ENCODE measurements at places on chromosomes 12 and 14.

DNA sequence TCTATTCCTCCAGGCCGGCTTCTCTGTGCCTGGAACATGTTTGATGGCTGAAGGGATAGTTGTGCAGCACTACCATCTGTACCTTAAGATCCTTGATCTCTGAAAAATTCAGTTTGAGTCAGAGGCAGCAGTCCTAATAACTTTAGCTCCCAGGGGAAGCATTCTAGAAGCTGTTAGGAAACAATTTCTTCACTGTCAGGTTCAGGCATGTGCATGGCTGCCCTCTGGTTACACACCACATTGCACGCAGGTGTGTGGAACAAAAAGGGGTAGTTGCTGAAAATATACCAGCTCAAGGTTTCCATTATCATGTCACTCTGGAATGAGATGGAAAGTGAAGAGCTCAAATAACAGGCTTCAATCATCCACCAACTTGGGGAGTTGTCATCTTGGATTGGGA, 80.1 kb downstream of the CHST11 start:
- no peak for DNase-seq

GRCh38 chr12:117845271-117845904, 123.4 kb downstream of the KSR2 start:
- no peak for DNase-seq

DNA sequence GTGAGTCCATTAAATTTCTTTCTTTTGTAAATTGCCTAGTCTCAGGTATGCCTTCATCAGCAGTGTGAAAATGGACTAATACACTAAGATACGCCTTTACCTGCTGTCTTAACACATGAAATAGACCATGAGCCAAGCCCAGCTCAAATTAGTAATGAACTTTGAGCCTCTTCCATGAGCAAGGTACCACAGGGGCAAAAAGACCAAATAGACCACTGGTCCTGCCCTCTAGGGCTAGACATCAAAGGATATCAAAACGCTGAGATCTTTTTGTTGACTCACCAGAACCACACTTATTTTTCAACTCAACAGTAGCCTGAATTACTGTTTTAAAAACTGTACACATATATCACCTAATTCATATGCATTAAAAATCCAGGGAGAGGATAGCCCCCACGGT, 137.5 kb upstream of the NOS1 start:
- DNase-seq, result no peak

- DNase-seq, result no peak
Observed at GRCh38 chr12:47852096-47852571, 32.4 kb upstream of the HDAC7 start.

DNA sequence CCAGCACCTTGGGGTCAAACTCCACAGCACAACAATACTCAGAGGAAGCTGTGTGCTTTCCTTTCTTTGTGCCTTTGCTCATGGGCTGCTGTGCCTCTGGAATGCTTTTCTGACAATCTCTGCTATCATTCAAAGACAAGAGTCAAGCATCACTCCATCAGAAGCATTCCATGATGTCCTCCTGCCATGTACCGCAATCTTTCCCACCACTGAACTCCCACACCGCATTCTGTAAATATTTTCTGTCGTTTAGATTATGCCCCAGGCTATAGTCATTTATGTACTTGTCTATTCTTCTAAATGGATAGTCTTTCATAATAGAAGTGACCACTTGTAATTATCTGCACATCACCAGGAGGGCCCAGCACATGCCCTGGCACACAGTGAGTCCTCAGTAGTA, 327.8 kb downstream of the PDZRN4 start:
- no peak for DNase-seq

DNA sequence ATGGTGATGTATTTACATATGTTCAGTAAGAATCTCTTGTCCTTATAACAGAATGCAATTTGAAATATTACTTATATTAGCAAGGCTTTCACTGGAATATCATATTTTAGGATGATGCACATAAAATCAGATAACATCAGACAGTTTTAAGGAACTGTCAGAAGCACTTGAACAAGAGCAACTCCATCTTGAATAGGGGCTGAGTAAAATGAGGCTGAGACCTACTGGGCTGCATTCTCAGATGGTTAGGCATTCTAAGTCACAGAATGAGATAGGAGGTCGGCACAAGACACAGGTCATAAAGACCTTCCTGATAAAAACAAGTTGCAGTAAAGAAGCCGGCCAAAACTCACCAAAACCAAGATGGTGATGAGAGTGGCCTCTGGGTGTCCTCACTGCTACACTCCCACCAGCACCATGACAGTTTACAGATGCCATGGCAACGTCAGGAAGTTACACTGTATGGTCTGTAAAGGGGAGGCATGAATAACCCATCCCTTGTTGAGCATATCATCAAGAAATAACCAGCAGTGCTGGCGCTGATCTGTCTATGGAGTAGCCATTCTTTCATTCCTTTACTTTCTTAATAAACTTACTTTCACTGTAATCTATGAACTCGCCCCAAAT, 27.6 kb upstream of the ETV6 start:
- DNase-seq, result no peak

DNA sequence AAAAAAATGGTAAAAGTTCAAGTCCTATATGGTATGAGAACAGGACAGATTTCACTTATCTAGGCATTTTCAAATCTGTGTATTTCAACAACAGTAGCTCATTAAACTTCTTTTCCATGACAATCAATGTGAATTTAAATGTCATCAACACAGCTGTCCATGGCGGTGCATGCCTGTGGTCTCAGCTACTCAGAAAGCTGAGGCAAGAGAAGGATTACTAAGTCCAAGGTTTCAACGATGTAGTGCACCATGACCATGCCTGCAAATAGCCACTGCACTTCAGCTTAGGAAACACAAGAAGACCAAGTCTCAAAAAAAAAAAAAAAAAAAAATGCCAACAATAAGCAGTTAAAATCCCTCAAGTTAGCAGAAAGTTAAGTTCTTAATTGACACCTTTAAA, 214.6 kb downstream of the C12orf50 start:
- DNase-seq, result no peak
